Hepatocyte (in vitro differentiated cells): ENCODE measurements at places on chromosomes 11 and 22. TPM values are rescaled to one million over a fixed set of nuclear protein-coding genes. Genes with fewer than 3 reads are reported as not detected.

The FLRT1 gene
- 0.43 and 0.84 TPM in 2 replicates for total RNA-seq

The LDLRAD3 gene
- 11.8 and 12.2 TPM in 2 replicates for total RNA-seq

GRCh38 chr22:29093501-29094300 lies 20.9 kb downstream of the KREMEN1 start:
- no peak overlapping the region for H3K27ac ChIP-seq
- no peaks in the 10 kb centered on the region for H3K27me3 ChIP-seq
- no peak for DNase-seq
- peaks cover 19% of the 10 kb centered on the region for H3K4me1 ChIP-seq
- H3K36me3 ChIP-seq, result no peaks in the 10 kb centered on the region

The EHF gene
- 8.6 and 9.0 TPM in 2 replicates for total RNA-seq

DNA sequence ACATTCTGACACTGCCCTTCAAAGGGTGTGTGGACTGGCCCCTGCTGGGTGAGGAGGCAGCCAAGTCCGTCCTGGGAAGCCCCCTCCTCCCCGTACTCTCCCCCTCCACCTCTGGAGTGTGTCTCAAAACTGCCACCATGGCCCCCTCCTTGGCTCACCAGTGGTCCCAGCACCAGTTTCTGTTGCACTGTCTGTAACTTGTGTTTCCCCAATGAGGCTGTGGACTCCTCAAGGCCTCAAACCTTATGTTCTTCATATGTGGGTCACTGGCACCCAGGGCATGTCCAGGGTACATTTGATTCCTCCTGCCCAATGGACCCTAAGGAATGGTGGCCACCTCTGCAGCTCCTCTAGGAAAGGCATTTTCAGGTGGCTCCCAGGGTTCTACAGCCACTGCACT lies 6.6 kb upstream of the NPTXR start:
- H3K27ac ChIP-seq, result no peak overlapping the region
- no peaks in the 10 kb centered on the region for H3K4me1 ChIP-seq
- no peak for DNase-seq
- no peaks in the 10 kb centered on the region for H3K36me3 ChIP-seq
- no peak overlapping the region for H3K4me3 ChIP-seq

The AIFM3 gene
- 1.3 and 3.1 TPM in 2 replicates for total RNA-seq

GRCh38 chr11:13923182-13923581 lies 39.3 kb upstream of the SPON1 start:
- H3K4me1 ChIP-seq, result no peaks in the 10 kb centered on the region
- no peak overlapping the region for H3K27ac ChIP-seq
- H3K4me3 ChIP-seq, result no peak overlapping the region
- DNase-seq, result no peak

DNA sequence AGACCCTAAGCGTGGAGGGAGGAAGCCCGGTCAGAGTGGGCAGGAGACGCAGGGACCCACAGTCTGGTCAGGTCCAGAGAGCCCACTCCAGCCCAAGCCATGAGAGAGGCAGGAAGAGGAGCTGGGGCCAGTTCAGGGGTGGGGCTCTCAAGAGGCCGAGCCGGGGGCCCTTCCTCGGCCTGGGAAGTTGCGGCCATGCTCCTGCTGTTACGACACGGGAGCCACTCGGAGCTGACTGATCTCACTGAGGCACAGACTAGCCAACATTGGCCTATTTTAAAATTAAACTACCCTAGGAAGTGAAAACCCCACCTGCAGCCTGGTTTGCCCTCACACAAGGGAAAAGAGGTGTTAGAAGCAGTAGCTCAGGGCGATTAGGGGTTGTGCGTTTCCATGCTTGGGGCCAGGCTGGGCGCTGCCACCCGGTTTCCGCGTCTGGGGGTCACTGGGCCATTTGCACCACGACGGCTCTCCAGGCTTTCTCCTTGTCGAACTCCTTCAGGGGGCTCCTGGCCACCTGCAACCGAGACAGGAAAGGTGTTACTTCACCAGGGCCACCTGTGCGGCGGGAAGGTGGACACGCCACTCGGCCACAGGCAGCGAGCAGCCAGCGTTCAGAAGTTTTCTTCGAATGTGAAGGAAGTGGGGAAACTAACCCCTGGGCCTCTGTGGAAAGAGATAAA lies 3.2 kb upstream of the TTLL8 start:
- H3K4me3 ChIP-seq, result no peak overlapping the region
- DNase-seq, result no peak
- H3K27me3 ChIP-seq, result peaks cover 17% of the 10 kb centered on the region
- no peaks in the 10 kb centered on the region for H3K36me3 ChIP-seq
- peaks cover 18% of the 10 kb centered on the region for H3K4me1 ChIP-seq

GRCh38 chr11:122883646-122883979 lies 1.1 kb downstream of the JHY start:
- peaks cover 6% of the 10 kb centered on the region for H3K4me1 ChIP-seq
- H3K27me3 ChIP-seq, result peaks cover 10% of the 10 kb centered on the region
- peak overlapping the region; percentile 27 for H3K4me3 ChIP-seq

DNA sequence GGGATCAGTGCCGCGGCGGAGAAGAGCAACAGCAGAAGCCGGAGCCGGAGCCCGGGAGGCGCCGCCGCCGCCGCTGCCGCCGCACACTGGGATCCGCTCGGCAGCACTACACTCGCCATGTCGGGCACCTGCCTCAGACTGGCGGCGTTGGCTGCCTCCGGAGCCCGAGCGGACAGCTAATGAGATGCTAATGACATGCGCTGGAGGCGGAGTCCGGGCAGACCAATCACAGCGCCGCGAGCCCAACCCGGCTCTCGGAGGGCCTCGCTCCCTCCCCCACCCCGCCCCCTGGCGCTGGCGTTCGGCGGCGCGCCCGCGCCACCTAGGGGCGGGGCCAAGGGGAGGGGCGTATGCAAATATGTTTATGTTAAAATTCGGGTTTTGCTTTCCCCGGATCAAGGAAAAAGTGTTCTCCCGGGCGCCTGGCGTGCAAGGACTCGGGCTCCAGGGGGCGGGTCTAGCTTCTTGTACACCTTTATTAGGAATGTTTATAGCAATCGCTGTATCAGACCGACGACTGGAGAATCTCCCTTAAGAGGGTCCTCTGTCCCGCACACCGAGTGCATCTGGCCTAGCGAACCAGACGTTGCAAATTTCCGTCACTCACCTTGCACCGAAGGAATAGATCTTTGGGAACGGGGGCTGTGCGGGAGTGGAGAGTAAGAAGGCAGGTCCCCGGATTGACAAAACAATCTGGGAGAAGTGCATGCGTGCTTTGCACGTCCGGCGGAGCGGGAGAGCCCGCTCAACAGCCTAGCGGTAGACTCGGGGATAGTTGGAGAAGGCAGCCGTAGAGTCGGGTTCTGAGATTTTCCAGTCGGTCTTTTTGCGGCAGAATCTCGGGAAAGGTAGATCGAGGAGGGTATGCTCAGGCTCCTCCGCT lies at the start of gene CADM1:
Gene CADM1, minus strand, starts transcription at position 140 of the 883 bp plus-strand sequence.
- no peaks in the 10 kb centered on the region for H3K36me3 ChIP-seq
- peak within 1 kb of the TSS; percentile 85 for H3K27ac ChIP-seq
- H3K4me3 ChIP-seq, result peak within 1 kb of the TSS; percentile 56
- peaks cover 19% of the 10 kb centered on the region for H3K27me3 ChIP-seq
- peaks cover 12% of the 10 kb centered on the region for H3K4me1 ChIP-seq
- peak; percentile 98 for DNase-seq

GRCh38 chr11:27837895-27838563 lies 137.8 kb upstream of the BDNF start:
- no peak overlapping the region for H3K4me3 ChIP-seq
- no peaks in the 10 kb centered on the region for H3K27me3 ChIP-seq
- H3K4me1 ChIP-seq, result no peaks in the 10 kb centered on the region
- no peaks in the 10 kb centered on the region for H3K36me3 ChIP-seq
- H3K27ac ChIP-seq, result no peak overlapping the region
- DNase-seq, result no peak

DNA sequence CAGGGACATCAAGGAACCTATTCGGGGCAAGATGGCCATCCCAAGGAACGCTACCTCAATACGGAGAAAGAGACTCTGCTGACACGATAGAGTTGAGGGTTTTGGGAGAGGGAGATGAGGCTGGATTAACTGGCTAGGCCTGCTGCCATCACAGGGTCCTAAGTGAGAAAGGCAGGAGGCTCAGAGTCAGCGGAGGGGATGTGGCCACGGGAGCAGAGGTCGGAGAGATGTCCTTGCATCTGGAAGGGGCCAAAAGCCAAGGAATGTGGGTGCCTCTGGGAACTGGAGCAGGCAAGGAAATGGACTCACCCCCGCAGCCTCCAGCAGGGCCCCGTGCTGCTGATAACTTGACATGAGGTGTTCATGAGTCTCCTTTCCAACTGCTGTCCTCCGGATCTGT lies 31.0 kb upstream of the RFPL3 start:
- H3K27ac ChIP-seq, result no peak overlapping the region
- H3K4me3 ChIP-seq, result no peak overlapping the region
- DNase-seq, result no peak

GRCh38 chr11:126344141-126345080 lies 11.1 kb upstream of the ST3GAL4 start:
- H3K27ac ChIP-seq, result no peak overlapping the region
- H3K4me3 ChIP-seq, result no peak overlapping the region
- no peaks in the 10 kb centered on the region for H3K27me3 ChIP-seq
- H3K4me1 ChIP-seq, result peaks cover 45% of the 10 kb centered on the region
